ENCODE measurements at places on chromosomes 2 and 18.
A peak's percentile ranks its signal among the peaks of the same experiment; 100 is the strongest.

- DNase-seq, result no peak
These were observed 618 bp upstream of the TNS1 start for GRCh38 chr2:218003281-218003944.

GRCh38 chr2:55869637-55870325 is 53.8 kb downstream of the EFEMP1 start:
- DNase-seq, result no peak

DNA sequence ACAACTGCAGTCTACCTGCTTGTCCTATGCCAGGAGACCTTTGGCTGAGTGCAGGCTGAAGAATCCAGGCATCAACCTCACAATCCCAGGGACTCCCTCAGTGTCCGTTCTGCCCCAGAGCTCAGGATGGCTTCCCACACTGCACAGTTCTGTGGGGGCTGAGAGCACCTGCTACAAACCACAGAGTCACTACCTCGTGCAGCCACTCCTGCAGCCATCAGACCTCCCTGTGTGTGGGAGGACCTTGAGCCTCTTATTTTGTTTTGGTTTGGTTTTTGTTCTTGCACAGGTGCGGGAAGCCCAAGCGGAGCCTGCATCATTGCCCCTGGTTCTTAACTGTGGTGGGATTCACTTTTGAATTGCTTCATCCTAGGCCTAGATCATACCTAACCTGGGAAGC is 31.0 kb downstream of the NAT8 start:
- no peak for DNase-seq

- DNase-seq, result no peak
These were observed 102.2 kb downstream of the INSIG2 start for GRCh38 chr2:118190474-118190873.

DNA sequence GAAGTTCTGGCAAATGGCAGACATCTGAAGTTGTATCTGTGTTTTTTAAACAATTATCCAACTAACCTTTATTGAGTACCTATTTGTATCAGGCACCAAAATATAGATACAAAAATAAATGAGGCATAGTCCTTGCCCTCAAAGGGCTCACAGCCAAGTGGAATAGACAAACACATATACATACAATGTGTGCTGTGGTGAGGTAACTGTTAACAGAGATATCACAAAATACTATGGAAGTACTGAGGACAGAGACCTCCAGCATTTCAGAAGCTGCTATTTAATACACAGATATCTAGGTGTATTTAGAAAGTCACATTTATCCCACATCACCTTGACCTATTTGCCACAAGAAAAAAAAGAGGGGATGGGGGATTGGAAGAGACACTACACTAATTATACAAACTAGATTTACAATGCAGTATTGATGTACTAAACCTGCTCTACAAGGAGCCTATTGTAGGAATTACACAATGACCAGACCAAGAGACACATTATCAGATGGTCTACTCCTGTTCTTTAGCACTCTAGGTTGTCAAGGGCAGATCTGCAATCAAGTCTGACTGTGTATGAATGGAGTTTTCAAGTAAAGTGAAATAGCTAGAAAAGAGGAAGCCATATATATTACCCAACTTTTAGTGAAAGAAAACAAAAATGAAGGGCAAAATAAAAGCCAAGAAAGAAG is 62.2 kb downstream of the SPIRE1 start:
- DNase-seq, result no peak

DNA sequence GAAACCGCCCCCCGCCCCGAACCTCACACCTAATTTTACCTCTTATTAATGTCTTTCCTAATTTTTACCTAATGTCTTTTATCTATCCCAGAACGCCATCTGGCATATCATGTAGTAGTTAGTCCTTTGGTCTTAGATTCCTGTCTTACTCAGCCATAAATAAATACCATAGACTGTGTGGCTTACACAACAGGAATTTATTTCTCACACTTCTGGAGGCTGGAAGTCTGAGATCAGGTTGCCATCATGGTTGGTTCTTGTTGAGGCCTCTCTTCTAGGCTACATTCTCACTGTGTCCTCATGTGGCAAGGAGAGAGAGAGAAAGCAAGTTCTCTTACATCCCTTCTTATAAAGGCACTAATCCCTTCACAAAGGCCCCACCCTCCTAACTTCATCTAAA is 46.8 kb downstream of the RHBDD1 start:
- no peak for DNase-seq

- DNase-seq, result no peak
These were observed 114.6 kb upstream of the TEX51 start for GRCh38 chr2:126784045-126784444.

DNA sequence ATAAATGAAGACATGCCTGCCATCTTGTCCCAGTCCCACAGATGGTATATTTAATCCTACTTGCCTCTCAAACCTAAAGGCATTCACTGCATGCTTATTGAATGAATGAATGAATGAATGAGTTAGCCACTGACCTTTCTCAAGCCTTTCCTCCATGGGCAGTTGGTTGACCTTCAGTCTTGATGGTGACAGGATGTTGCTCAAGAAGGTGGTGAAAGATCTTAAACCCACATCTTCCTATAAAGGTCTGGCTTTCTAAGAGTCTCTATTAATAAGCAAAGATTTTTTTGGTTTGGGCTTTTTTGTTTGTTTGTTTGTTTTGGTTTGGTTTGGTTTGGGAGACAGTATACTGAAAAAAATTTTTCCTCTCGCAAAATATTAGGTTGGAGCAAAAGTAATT is 41.7 kb downstream of the KIAA2012 start:
- no peak for DNase-seq

GRCh38 chr2:47226923-47227220 is 71.8 kb upstream of the STPG4 start:
- DNase-seq, result no peak

DNA sequence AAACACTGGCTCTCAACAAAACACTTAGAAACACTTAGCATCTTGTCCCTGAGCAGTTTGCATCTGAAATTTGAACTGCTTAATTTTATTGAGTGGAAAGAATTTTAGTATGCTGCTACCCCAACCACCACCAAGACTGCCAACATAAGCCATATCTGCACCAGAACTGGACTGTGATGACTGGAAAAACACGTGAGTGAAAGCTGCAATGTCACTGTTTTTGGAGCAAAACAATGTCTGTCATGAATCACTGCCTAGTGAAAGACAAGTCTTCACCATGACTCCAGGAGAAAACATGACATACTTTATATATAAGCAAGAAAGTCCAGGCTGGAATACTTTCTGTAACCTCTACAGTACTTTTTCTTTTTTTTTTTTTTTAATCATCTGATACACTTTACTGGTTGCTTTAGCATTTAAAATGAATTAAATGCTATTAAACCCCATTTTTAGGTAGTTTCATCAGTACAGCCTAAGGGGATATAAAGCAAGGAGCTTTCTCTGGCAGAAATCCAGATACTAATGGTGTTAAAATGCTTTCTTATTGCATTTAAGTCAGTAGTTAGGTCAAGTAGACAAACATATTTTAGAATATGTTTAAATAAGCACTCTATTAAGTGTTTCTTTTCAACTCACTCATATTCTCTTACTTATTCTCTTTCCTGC is 2129.4 kb upstream of the PIK3C3 start:
- DNase-seq, result no peak

GRCh38 chr2:43225788-43226557 is 433 bp downstream of the ZFP36L2 start:
- peak; percentile 80 for DNase-seq

DNA sequence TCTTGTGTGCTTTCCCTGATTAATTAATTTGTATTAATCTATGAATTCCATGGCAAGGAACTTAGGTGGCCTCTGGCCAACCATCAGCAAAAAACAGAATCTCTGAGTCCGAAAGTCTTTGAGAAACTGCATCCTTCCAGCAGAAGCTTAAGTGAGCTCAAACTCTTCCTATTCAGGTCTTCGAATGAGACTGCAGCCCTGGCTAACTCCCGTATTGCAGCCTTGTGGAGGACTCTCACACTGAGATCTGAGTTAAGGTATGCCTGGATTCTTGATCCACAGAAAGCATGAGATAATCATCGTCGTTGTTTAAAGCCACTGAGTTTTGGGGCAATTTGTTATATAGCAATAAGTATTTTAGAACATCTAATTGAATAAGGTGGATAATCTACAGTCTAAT is 1143.9 kb upstream of the NXPH2 start:
- no peak for DNase-seq

GRCh38 chr2:12006850-12007249 is 260.4 kb downstream of the LPIN1 start:
- peak; percentile 49 for DNase-seq

DNA sequence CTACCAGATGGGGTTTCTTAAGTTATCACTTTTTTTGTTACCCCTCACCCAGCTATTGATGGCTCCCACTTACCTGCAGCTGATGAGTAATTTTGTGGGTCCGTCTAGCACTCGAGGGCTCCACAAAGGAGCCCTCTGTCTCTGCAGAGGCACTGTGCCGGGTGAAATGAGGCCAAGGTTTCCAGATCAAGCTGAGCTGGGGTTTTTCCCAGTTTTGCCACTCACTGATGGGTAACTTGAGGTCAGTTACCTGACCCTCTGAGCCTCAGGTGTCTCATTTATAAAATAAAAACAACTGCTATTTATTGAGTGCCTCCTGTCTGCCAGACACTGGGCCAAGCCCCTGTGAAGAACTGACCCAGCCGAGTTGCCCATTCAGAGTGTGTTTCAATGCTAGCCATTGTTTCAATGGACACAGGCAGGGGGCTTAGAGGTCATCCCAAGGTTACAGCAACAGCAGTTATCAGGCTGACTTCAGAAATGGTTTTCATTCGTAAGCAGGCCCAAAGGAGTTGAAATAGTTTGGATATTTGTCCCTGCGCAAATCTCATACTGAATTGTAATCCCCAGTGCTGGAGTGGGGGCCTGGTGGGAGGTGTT is 192.9 kb downstream of the NCK2 start:
- no peak for DNase-seq

DNA sequence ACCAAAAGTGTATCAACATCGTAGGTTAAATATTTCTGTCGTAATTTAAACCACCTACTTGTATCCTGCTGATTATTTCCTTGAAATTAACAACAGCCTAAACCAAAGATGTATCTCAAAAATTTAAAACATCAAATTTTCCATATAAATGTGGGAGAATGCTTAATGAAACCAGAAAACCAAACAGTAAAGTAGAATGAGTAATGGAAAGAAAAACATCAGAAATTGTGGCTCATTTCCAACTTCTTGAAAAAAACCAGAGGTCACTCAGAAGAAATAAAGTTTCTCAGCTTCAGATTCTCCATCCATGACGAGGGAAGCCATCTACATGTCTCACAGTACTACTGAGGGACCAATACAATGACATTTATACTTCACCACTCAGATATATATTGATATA is 296.5 kb downstream of the NOL4 start:
- DNase-seq, result no peak

DNA sequence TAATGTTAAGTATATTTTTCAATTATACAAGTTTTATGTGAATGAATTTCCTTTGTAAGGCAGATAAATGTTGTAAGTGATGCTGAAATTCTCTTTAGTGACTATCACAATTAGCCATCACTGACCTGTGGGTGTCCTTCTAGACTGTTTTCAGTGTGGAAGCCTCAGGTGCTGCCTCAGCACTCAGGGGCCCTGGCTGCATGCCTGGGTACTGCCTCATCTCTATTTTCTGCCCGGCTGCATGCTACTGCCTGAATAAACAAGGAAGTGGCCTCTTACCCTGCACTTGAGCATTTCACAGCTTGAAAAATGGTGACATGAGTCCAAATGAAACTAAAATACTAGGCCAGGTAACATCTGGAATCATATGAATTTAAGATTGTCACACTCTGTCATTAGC is 787.6 kb upstream of the SALL3 start:
- no peak for DNase-seq

- no peak for DNase-seq
These were observed 114.5 kb downstream of the AGAP1 start for GRCh38 chr2:235608200-235608887.
